Karpas-422 (cell line): ENCODE measurements at places on chromosomes 5 and 9.

GRCh38 chr9:105690742-105691141, 3.6 kb upstream of the TMEM38B start:
- DNase-seq, result peak; percentile 56

DNA sequence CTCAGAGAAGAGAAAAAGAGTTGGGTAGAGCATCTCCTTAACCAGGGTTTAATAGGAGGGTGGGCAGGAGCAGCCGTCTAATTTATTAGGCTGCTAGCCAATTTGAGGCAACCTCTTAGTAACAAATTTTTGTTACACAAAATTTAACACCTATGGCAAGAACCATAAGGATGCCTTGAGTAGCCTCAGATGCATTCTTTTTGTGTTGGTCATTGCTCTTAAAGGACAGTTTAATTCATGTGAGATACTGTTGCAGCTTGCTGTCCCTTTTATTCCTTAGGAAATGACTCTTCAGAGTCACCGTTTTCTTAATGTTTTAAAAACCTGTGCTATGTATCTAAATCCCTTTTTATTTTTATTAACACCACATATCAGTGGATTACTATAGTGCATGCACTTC, 255.1 kb downstream of the MAST4 start:
- no peak for DNase-seq

DNA sequence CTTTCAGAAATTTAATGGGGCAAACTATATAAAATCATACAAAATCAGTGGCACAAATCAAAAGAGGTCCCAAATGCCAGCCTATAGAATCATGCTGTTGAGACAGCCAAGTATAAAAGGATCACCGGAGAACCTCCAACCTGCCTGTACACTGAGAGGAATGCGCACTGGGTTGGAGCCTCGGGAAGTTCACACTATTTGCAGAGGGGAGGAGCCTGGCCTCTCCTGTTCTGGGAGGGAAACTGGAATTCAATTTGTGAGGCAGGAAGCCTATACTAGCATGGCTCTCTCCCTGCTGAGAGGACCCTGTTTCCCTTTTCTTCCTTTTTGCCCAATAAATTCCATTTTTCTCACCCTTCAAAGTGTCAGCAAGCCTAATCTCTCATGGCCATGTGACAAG, 406.0 kb downstream of the HINT1 start:
- DNase-seq, result no peak

GRCh38 chr9:92432350-92432749, 8.1 kb upstream of the OMD start:
- no peak for DNase-seq

- DNase-seq, result no peak
These were observed 20.1 kb downstream of the ZNF462 start for GRCh38 chr9:106883030-106883429.

- DNase-seq, result peak; percentile 41
These were observed 839 bp downstream of the MED27 start for GRCh38 chr9:132078699-132079356.

GRCh38 chr5:175466700-175467318, 11.6 kb upstream of the SFXN1 start:
- DNase-seq, result no peak

DNA sequence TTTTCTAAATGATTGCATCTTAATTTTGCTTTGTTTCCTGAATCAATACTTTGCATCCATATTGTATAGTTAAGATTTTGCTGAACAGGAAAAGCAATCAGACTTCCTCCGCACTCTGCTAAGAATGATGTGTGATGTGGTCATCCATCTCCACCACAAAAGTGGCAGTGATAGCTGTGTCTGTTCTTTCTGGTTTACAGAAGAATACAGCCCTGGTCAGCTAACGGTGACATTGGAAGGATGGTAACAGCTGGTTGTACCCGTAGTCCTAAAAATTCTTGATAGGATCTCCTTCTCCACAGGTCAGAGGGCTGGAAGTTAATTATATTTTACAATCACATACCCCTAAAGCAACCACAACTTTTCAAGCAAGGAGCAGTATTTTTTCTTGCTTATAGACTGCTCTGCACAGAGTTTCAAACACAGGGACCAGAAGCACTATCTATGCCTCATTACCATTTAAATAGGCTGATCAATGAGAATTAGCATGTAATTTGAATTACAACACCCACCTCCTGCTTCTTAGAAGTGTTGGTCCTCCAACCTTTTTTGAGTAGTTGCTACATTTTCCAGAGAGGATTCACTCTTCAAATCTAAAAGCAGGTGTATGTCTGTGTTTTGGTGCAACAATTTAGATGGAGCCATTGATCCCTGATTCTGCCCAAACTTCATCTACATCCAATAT, 1191.9 kb upstream of the NUDT12 start:
- no peak for DNase-seq

DNA sequence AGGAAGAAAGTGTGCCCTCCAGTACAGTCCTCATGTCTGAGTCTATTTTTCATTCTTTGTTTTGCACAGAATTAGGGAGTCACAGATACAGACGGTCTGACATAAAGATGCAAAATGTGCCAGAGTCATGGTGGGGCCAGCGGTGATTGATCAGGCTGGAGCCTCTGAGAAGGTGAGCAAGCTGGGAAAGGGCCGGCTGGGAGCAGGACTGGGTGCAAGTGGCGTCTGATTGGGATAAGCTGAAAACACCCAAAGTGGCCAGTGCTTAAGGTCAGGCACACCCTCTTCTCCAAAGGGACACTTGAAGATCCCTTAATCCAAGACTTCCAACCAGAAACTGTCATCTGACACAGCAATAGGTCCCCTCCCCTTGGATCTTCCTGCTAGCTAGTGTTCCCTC, 32.6 kb downstream of the FSTL4 start:
- no peak for DNase-seq
